ENCODE measurements at places on chromosomes 6 and 20.

DNA sequence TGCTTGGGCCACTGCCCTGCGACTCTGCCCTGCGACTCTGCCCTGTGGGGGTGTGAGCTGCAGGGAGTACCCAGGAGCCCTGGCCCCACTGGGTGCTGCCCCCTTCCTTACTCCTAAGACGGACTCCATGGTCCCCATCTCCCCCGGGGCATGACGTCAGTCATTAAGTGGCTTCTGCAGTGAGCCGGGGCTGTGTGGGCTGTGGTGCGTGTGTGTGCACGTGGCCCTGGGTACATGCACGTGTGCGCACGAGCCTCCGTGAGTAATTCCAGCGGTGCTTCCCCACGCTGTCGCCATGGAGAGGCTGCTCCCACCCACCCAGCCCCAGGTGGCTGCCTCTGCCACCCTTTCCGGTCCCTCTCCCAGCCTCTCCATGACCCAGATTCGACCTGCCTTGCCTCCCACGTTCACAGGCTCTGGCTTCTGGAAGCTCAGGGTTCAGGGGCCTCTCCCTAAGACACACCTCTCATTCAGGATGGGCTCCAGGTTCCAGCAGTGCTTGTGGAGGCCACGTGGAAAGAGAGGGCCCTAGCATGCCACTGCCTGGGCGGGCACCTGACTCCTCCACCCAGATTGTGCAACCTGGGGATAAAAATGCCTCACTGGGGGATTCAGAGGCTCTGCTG, 88.3 kb downstream of the DLGAP4 start:
- DNase-seq, result no peak

DNA sequence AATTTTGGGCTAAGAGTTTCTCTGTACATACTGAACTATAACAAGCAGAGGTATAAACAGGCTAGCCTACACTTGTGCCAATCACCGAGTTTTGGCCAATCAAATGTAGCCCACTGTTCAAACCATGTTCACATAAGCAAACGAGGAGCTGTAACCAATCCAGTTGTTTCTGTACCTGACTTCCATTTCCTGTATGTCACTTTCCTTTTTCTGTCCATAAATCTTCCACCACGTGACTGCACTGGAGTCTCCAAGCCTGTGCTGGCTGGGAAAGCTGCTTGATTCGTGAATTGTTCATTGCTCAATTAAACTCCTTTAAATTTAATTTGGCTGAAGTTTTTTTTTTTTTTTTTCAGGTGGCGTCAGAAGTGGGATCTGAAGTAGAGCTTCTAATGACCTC, 332.9 kb downstream of the RNF144B start:
- no peak for DNase-seq

GRCh38 chr6:149236589-149236988, 80.9 kb upstream of the TAB2 start:
- DNase-seq, result no peak

DNA sequence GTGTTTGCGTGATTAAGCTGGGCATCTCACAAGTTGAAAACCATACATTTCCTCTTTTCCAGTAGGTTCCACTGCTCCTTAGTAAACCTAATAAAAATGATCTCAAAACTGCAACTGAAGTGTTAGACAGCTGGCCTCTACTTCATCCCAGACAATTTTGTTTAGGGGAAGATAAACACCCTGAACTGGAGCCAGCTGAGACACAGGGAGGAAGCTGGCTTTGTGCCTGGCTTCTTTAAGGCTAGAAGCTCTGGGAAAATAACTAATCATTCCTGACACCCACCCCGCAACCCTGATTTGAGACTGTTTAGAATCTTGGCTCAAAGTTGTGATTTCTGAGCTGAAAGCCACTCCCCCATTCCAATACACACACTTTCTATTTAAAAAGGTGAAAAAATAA, 11.6 kb downstream of the PTPRT start:
- no peak for DNase-seq

DNA sequence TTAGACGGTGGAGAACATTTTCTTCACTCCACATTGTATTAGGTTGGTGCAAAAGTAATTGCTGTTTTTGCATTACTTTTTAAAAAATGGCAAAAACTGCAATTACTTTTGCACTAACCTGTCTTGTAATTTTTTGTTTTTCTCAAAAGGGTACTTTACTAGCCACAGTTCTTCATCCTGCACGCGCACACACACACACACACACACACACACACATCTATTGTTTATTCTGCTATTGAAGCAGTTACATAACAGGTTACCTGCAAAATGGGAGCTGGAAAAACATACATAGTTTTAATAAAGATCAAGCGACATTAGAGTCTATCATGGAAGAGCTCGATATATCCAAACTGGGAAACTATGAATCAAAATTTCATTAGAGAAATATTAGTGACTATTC, 235.2 kb downstream of the SIM1 start:
- DNase-seq, result no peak

- no peak for DNase-seq
These were observed 73.0 kb downstream of the RNGTT start for GRCh38 chr6:88890394-88890793.

DNA sequence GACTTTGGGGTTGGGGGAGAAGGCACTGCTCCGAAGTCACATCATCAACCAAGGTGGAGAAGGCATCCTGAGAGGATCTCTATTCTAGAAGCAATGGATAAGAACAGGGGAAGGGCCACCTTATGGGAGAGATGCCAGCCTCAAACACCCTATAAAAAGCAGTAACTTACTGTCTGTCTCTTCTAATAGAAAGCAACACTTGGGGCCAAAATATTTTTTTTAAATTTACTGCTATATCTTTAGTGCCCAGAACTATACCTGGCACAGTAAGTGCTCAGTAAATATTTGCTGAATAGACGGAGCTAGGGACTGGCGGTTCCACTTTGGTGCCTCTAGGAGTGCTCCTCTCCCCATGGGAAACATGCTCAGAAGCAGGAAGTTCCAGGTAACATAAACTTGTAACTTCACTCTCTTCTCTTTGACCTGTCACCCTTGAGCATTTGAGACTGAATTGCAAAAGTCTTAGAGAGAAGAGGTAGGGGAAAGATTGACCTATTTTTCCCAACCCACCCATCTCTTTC, 807 bp upstream of the OTOR start:
- no peak for DNase-seq

All from GOT3 (cell line).